ENCODE measurements at places on chromosomes 13 and 19.

DNA sequence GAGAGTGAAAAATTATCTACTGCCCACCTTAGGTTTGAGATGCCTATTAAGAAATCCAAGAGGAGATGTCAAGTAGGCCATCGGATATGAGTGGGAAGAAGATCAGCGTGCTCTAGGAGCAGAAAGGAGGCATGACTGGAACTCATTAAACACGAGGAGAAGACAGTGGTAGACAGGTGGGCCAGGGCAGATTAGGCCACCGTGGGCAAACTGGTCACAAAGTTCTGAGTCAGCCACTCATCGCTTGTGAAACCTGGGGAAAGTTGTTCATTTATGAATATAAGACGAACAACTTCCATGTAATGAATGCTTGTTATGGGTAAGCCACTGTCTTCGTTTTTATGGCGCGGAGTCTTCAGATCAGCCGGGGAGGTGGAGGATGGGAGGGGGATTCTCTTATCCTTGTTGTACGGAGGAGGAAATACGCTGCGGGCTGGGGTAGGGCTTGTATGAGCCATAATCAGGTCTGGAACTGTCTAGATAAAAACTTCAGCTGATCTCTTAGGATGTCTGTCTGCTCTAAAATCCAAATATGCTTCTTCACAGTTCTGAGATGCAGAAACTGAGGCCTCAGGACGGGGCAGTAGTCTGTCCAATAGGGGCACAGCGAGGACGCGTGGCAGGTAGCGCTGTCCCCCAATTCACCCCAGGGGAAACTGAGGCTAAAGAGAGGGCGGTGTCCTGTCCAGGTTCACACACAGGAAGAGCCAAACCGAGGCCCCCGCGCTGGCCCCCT lies 1.1 kb upstream of the ZNF444 start:
- DNase-seq, result no peak

- peak; percentile 35 for DNase-seq
These were observed 38.0 kb downstream of the NFIX start for GRCh38 chr19:13033244-13033643.

GRCh38 chr13:51815848-51816247 lies 11.9 kb upstream of the DHRS12 start:
- no peak for DNase-seq

GRCh38 chr13:76293346-76293745 lies 592.9 kb downstream of the KCTD12 start:
- peak; percentile 74 for DNase-seq

GRCh38 chr13:98782654-98783053 lies 30.2 kb upstream of the SLC15A1 start:
- DNase-seq, result no peak

DNA sequence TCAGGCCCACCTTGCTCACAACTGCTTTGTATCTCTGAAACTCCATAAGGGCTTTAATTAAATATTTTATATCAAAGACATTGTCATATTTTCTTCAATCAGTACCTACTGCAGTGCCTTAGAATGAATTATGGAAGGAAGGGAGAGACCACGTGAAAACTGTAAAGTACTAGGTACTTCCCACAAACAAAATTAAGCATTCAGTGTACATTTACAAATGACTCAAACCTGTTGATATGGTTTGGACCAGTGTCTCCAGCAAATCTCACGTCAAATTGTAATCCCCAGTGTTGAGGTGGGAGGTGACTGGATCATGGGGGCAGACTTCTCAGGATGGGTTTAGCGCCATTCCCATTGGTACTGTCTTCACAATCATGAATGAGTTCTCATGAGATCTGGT lies 23.2 kb downstream of the KCTD12 start:
- no peak for DNase-seq

GRCh38 chr19:30566681-30567420 lies 194.7 kb downstream of the ZNF536 start:
- DNase-seq, result no peak

- no peak for DNase-seq
These were observed 99.4 kb downstream of the DNAJC15 start for GRCh38 chr13:43122791-43123190.

DNA sequence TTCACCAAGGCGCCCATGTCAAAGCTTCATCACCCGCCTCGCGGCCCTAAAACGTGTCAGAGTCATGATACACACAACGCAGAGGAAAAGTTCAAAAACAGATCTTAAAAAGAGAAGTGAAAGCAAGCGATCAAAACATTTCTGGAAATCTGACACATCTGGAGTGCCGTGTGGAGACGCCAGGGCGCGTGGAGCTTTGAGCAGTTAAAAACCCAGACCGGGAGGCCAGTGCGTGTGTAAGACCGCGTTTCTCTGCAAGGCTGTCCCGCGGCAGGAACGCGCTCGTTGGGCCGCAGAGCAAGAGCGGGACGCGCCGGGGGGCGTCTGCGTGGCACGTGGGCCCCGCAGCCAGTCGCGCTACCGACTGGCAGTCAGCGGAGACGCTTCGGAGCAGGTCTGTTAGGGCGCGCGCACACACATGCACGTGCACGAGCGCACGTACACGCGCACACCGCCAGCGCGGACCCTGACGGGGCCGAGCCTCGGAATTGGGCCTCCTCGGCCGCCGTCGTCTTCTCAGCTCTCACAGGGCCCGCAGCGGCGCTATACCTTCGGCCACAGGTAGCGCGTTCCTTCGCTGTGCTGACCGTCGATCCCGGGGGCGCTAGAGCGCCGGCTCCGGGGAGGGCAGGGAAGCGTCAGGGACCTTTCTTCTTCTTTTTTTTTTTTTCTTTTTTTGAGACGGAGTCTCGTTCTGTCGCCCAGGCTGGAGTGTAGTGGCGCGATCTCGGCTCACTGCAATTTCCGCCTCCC lies 35.8 kb downstream of the RNF6 start:
- DNase-seq, result peak; percentile 88

GRCh38 chr19:7638802-7639465 lies 2.0 kb downstream of the STXBP2 start:
- no peak for DNase-seq

DNA sequence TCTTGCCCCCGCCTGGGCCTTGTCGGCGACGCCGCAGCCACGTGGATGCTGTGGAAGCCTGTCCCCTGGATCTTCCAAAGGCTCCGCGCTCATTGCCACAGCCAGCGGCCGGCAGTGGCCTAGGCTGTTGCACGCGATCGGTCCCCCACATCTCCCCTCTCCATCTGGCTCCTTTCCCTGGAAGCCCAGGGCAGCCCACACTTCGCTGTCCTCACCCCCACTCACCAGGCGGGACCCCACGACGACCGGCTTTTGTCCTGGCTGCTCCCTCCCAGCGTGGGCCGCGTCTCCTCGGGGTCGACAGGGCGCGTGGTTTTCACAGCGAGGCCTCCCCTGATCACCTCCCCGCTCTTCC lies 605 bp upstream of the TEX30 start:
- no peak for DNase-seq

GRCh38 chr13:30867089-30867669 lies 38.9 kb upstream of the MEDAG start:
- no peak for DNase-seq

Data from adipocyte (in vitro differentiated cells).